ENCODE measurements at places on chromosomes 3 and 15. TPM values are rescaled to one million over a fixed set of nuclear protein-coding genes. Genes with fewer than 3 reads are reported as not detected.

Gene P2RY14
- total RNA-seq = 1.8 TPM

Gene SAMD7
- not detected for total RNA-seq

GRCh38 chr15:73382115-73382514, 13.4 kb upstream of the HCN4 start:
- DNase-seq = no peak

GRCh38 chr3:71585887-71586809, 2.6 kb upstream of the FOXP1 start:
- DNase-seq = no peak

All from thyroid gland (tissue), 4 donors.